Mammary epithelial cell (primary cell): ENCODE measurements at places on chromosomes 16 and 17.

- peak; percentile 49 for DNase-seq
These were observed 2.0 kb upstream of the PSMB3 start for GRCh38 chr17:38750312-38751121.

DNA sequence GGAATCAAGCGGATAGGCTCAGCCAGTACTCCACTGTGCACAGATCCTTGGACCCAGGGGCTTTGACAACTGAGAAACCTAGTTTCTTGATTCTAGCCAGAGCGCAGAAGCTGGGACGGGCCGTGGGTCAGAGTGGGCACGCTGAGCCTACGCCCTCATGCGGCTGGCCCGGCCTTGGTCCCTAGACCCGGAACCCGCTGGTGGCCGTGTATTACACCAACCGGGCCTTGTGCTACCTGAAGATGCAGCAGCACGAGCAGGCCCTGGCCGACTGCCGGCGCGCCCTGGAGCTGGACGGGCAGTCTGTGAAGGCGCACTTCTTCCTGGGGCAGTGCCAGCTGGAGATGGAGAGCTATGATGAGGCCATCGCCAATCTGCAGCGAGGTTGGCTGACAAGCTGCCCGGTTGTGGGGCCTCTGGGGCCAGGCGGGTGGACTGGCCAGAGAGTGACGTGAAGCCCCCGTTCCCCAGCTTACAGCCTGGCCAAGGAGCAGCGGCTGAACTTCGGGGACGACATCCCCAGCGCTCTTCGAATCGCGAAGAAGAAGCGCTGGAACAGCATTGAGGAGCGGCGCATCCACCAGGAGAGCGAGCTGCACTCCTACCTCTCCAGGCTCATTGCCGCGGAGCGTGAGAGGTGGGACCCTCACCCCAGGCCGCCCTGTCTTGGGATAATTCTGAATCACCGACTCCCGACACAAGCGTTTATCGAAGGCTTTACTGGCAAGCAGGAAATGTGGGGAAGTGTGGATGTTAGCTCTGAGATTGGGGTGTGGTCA lies 946 bp downstream of the STUB1 start:
- DNase-seq, result peak; percentile 55

DNA sequence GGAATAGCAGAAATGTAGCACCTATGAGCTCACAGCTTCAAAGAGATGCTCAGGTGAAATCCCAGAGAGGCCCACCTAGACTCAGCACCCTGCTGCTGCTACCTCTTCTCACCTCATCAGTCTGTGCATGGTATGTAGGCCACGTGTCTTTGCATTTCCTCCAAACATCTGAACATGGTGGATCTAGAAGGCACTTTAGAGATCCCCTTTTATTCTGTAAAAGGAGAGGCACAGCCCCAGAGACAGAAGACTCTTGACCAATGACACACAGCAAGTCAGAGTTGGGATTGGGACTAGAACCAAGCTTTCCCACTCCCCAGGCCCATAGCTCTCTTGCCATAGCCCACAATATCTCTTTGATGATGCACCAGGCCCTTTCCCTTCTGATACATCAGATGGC lies 19.4 kb upstream of the NKD1 start:
- DNase-seq, result no peak

DNA sequence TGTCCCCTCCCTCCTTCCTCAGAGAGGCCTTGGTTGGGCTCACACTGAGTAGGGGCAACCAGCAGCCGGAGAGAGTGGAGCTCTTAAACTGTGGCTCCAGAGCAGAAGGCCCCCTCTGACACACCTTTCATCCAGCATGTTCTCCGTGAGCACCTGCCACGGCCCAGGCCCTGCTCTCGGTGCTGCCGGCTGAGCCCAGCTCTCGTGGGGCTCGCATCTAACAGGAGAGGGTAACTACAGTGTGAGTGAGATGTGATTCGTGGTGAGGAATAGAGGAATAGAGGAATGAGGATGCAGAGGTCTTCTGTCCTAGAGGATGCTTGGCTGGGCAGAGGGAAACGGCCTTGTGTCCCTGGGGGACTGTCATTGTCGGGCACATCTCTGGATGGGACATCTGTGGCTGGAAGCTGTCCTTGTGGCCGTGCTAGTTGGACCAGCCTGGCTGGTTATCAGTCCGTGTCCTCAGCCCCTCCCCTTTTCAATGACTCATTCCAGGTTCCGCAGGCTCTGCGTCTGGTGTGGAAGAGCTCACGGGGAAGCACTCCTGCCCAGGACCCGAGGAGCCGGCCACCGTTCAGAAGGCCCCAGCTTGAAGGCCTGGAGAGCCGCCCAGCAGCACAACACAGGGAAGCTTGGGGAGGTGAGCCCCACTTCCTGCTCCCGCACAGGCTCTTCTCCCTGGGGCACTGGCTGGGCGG lies 11.9 kb upstream of the DNASE1 start:
- peak; percentile 63 for DNase-seq

GRCh38 chr16:17159617-17160016 lies 311.1 kb downstream of the XYLT1 start:
- DNase-seq, result no peak

- no peak for DNase-seq
These were observed 38.9 kb downstream of the TMEM100 start for GRCh38 chr17:55683550-55684315.

- no peak for DNase-seq
These were observed 2.3 kb upstream of the COL1A1 start for GRCh38 chr17:50203604-50204345.

- DNase-seq, result peak; percentile 25
These were observed 2.1 kb upstream of the GPRC5C start for GRCh38 chr17:74429604-74430384.

DNA sequence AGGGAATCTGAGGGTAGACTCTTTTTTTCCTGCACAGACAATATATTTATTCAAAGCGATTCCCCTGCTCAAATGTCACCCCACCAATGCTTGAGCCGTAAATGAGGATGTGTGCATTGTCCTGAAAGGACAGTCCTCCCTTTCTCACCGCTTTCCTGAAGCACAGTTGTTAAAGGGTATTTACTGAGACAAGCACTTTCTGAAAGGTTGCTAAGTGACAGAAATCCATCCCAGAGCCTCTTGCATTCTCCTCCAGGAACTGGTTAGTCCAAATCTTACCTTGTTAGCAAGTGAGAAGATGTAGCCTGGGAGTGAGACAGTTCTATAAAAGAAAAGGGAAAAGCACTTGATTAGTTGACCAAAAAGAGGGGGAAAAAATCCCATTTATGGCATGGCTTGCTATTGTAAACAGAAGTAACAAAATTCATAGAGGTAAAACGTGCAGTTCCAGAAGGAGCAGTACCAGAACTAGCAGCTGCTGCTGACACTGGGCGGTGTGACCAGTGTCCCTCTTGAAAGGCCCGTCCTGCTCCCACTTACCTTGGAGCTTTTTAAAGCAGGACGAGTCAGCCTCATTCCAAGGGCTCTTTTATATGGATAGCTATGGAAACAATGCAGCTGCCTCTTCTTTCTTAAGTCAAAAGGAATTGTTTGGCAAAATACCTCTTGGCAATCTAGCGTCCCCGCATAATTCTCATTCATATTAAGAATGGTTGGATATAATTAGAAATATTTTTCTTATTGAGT lies at the start of gene MYH2:
TSS of gene MYH2 (minus strand) at position 563 of the 747 bp plus-strand sequence. CDS start 1,738 bp downstream, outside the sequence.
- DNase-seq, result no peak

DNA sequence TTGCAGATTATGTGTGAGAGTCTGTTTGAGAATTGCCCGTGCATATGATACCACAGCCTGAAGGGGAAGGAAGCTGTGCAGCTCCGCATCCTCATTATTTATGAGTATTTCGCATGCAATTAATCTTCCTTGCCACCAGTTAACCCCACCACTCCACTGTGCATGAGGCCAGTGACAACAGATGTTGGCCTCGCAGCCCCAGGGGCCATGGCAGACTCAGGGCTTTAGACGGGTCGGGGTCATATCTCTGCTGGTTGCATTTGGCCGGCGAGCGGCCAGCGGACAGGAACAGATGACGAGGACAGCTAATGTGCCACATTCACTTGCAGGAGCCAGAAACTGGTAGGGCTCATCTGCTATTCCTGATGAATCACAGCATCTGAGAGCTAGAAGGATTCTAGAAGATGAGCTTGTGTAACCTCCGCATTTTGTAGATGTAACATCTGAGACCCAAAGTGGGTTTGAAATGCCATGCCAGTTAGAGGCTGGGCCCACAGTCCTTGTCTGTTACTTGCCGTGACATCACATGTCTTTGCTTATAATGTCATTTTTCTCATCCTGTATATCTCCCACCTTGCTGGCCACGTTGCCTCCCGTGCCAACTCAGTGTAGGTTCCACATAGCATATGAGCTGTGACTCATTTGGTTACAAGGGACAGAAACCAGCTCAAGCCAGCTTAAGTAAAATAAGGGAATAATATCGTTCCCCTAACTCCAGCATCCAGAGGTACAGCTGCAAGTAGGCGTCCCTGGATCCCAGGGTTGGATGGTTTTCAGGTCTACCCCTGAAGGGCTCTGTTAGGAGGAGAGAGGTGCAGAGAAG lies 137.2 kb downstream of the SNX29 start:
- no peak for DNase-seq

DNA sequence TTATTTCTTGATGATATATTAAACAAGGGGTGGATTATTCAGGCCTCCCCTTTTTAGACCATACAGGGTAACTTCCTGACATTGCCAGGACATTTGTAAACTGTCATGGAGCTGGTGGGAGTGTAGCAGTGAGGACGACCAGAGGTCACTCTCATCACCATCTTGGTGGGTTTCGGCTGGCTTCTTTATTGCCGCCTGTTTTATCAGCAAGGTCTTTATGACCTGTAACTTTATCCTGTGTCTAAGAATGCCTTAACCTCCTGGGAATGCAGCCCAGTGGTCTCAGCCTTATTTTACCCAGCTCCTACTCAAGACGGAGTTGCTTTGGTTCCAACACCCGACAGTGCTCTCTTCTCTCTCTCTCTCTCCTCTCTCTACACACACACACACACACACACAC lies 221.9 kb downstream of the C16orf95 start:
- DNase-seq, result no peak

GRCh38 chr17:19014628-19015215 lies 10.2 kb upstream of the FAM83G start:
- no peak for DNase-seq

- no peak for DNase-seq
These were observed 331.6 kb downstream of the C16orf95 start for GRCh38 chr16:86985648-86986015.

- DNase-seq, result no peak
These were observed 28.0 kb upstream of the MTSS2 start for GRCh38 chr16:70713824-70714223.

DNA sequence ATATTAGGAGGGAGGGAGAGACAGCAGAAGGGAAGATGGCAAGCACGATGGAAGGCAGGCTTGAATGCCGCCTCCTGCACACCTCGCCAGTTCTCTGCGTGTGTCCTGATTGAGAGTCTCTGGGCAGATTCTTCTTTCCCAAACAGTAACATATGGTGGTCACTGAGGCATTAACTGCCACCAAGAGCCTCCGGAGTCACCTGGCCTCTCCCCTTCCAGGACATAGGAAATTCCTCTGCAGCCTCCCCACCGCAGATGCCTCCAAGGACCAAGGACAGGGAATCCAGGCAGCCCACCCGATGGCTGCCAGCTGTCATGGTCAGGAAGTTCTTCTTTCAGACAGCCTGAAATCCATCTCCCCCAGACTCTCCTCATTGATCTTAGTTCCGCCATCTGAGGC lies 149.3 kb downstream of the ENGASE start:
- no peak for DNase-seq

- DNase-seq, result no peak
These were observed 87.6 kb downstream of the USP31 start for GRCh38 chr16:23061669-23062068.
